ENCODE measurements at places on chromosomes 6 and 20.

DNA sequence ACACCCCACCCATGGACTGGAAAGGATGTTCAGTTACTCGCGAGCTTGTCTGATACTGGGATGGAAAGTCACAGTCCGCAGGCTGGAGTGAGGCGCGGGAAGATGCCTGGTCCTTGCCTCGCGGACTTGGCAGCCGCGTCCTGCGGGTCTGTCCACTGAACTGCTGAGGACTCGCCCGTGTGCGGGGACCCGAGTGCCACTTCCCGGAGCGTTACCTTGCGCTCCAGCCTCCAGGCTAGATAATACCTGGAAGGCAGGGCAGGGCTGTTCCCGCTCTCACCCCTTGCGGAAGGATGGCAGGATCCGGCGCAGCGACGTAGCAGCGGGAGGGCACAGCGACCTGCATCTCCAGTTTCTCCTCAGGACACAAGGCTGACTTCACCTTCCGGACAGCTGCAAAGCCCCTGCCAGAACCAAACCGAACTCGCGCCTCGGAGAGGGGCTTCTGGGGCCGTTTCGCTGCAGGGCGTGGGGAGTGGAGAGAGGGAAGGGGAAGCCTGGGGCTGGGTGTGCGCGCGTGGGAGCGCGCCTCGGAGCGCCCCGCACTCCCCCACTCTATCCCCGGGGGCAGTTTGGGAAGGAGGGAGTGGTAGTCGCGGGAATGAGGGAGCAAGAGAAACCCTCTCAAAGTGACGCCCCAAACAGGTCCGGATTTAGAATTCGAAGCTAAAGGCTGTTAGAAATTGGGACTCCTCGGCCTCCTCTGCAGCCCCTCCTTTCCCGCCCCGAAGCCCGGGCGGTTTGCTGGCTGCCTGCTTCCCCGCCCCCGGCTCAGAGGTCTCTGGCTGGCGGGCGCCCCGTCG lies at the start of gene KCNQ5:
KCNQ5 (plus strand) TSS at position 774 of the 803 bp plus-strand sequence.
- DNase-seq = no peak

- no peak for DNase-seq
Observed at GRCh38 chr6:141403827-141404226, 728.9 kb upstream of the GJE1 start.

- DNase-seq = no peak
Observed at GRCh38 chr6:37699887-37700619, 2.4 kb upstream of the MDGA1 start.

DNA sequence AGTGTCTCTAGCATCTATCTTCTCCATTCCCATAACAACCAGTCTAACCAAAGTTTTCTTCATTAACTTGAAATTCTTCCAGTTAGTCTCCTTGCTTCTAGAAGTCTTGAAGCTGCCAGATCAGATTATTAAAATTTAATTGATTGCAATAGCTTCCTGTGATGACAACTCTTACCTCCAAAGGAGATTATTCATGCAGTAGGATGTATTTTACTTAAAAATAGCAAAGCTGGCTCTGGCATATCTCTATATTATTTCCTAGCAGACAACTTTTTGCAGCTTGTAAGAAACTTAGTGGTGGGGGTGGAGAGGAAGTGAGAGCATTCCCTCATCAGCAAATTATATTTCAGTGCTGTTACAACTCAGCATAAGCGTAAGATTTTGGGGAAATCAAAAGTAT lies 290.4 kb downstream of the GRIK2 start:
- DNase-seq = no peak

GRCh38 chr6:70110126-70111022 lies 192.5 kb downstream of the COL9A1 start:
- DNase-seq = no peak

GRCh38 chr20:47717421-47717820 lies 67.9 kb downstream of the SULF2 start:
- DNase-seq = no peak

- no peak for DNase-seq
Observed at GRCh38 chr20:35173576-35174192, 1.8 kb downstream of the PROCR start.

DNA sequence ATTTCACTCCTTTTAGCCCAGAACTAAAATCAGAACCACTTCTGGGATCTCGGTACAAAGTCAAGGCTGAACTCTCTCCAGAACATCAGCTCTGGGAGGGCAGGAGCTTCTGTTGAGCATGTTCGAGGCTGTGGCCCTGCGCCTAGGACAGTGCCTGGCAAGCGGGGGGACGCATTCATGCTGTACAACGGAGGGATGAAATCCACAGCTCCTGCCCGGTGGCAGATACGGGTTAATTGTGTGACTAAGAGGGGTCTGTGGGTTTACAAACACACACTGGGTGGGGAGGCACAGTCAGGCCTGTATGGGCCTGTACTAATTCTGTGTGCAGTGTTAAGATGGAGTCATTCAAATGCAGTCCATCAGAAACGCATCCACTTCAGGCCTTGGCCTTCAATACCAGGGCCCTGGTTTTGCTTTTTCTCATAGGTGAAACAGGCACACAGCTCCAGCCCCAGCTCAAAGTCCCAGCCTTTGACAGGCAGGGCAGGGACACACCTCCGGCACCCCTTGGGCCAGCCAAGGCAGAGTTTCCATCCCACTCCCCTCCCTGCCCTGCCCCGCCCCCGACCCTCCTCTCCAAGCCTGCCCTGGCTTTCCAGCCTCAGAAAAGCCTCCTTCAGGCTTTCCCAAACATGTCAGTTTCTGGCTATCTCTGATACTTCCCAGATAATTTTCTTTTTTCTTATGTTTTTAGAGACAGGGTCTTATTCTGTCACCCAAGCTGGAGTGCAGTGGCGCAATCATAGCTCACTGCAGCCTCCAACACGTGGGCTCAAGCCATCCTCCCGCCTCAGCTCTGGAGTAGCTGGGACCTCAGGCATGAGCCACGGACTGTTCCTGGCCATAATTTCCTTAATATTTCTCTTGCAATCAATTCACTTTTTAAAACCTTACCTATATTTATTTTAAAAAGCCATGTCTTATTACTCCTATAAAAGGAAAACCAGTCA lies 109.8 kb downstream of the SULF2 start:
- no peak for DNase-seq

DNA sequence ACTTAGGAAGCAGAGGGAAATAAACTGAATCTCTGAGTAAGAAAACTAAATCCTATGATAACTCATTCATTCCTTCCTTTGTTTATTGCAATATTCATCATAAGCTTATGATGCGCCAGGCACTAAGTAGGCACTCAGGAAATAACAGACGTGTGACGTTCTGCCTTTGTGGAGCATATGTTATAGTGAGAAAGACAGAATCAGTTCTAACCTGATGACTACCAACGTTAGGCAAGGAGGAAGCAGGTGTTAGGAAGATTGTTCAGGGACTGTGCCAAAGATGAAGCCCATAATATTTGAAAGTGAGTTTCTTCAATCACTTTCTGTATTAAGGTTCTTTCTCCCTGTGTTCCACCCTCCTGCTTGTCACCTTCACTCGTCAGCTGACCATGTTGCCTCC lies 3.6 kb downstream of the HLA-DQA2 start:
- no peak for DNase-seq

GRCh38 chr6:118313762-118314161 lies 234.3 kb upstream of the PLN start:
- no peak for DNase-seq

DNA sequence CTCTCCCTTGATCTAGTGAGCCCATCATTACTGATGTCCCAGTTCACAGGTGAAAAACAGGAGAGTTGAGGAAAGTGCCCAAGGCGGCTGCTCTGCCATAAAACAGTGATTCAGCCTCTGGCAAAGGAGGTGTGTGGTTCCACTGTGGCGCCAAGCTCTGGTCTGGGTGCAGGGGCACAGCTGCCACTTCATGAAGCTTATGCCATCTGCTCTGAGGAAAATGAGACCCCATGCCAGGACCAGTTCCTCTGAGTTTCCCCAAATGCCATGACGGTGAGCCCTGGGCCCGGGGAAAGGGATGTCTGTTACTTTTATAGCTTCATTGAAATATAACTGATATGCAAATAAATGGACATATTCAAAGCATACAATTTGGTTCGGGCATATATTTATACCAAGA lies 33.7 kb upstream of the ZBP1 start:
- DNase-seq = no peak

- DNase-seq = no peak
Observed at GRCh38 chr6:72733045-72733444, 111.2 kb downstream of the KCNQ5 start.

- DNase-seq = no peak
Observed at GRCh38 chr6:51218181-51218580, 399.5 kb downstream of the TFAP2B start.

- DNase-seq = no peak
Observed at GRCh38 chr6:46296586-46296985, 125.8 kb upstream of the ENPP5 start.

GRCh38 chr6:74534465-74535211 lies 671.2 kb downstream of the COL12A1 start:
- no peak for DNase-seq

DNA sequence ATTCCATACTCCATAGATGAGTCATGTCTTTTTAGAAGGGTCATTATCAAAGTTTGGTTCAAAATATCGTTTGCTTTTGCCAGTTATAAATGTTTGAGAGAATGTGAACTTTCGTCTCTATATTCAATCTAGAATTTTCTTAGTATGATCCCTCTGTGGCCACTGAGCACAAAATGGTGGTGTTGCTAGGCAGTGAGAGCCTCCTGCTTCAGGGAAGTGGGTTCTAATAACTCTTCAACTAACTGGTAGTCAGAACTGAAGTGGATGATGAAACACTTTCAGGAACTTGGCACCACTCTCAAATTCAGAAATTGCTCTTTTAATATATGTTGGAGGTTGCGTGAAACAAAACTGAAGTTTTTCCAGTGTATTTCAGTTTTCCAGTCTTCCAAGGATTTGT lies 125.0 kb upstream of the DOK5 start:
- no peak for DNase-seq

DNA sequence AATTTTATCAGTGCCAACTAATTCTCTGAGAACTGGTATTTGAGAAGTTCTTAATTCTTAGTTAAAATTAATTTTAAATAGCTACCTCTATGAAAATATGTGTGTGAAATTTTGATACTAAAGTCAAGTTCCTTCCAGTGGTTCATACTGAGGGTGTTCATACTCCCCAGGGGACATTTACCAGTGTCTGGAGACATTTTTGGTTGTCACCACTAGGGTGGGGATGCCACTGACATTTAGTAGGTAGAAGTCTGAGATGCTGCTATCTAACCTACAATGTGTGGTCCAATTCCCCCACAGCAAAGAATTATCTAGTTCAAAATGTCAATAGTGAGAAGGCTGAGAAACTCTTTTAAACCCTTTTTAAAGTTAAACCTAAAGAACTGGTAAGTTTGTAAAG lies 463.8 kb downstream of the ADGRB3 start:
- no peak for DNase-seq

- DNase-seq = no peak
Observed at GRCh38 chr6:166420351-166420750, 37.6 kb upstream of the MPC1 start.

GRCh38 chr6:129890164-129890563 lies 29.0 kb upstream of the TMEM244 start:
- no peak for DNase-seq

GRCh38 chr6:41441598-41442351 lies 104.4 kb upstream of the FOXP4 start:
- DNase-seq = no peak

All from cortex of kidney (tissue), 1 donor.